ENCODE measurements at places on chromosomes 4 and X.

- DNase-seq: no peak
These were observed 924.3 kb upstream of the DIAPH2 start for GRCh38 chrX:95760356-95760755.

DNA sequence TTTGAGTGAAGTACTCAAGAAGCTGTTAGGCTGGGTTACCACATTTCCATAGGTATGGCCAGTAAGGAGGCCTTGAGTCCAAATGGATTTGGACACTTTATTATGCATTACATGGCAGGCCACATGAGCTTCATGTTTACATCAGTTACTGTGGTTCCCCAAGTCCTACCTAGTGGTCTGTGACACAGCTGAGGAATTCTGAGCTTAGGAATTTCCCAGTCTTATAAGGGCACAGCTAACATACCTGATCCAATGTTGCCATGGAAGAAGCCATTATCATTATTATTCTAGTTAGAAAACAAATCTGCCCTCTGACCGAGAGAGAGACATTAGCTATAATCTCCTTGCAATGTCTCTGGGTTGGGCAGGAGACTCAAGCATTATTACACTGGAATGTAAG lies 174.4 kb upstream of the NUDT10 start:
- no peak for DNase-seq

DNA sequence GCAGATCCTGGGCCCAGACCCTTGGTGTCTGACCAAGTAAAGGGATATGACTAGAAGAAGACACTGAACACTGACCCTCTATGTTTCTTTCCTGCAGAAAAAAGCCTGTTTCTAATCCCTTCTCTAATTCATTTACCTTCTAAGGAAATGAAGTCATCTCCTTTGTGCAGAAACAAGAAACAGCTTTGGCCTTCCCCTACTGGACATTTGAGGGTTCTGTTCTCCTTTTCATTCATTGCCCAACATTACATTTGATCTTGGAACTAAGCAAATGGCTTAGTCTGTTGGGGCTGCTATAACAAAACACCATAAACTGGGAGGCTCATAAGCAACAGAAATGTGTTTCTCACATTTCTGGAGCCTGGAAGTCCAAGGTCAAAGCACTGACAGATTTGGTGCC lies 20.0 kb downstream of the HCCS start:
- no peak for DNase-seq

- DNase-seq: peak; percentile 30
These were observed 28.2 kb downstream of the ANXA5 start for GRCh38 chr4:121668368-121669162.

DNA sequence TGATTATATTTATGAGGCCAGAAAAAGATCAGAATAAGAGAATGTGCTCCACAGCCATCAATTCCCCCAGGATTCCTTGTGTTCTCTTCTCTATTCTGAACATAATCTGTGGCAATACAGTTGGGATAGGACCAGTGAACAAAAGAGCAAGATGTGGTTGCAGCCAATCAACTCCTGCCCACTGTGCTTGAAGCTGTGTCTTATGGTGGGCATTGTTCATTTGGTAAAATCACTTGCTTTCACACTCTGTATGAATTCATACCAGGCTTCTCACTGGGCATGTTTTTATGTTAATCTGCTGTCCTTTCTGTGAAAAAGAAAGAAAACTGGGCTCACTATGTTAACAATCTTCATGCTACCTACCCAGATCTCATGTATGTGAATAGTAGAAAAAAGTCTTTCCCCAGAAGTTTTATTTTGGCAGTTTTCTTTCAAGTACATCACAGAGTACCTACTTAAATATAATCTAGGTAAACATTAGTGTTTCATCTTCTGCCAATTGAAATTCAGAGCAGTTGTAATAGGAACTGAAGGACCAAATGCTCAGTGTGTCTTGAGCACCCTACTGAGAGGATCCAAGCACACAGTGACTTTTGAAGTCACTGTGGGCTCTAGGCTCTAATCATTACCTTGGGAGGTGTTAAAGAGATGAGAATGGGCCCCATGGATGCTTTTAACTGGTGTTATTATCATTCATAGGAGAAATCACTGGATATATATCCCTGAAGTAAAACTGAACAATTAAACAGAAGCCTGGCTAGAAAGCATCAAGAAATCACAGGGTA lies 429.2 kb upstream of the TRAM1L1 start:
- no peak for DNase-seq

DNA sequence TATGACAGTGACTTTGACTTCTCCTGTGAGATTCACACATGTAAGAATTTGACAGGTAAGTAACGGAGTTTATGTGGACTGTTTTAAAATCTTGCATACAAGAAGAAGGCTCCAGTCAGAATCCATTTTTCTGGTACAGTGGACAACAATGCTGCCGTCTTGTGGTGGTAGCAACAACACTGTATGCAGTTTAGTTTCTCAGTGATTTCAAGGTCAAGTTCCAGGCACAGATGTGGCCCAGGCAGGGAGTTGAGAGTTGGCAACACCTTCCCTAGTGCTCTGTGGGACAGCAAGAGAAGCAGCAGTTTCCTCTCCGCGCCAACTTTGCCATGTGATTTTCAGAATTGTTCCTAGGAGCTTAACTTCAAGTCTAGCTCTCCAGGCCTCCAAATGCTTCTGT lies 56.0 kb upstream of the STPG2 start:
- DNase-seq: no peak

GRCh38 chrX:108203540-108203939 lies 112.0 kb downstream of the ATG4A start:
- DNase-seq: no peak

DNA sequence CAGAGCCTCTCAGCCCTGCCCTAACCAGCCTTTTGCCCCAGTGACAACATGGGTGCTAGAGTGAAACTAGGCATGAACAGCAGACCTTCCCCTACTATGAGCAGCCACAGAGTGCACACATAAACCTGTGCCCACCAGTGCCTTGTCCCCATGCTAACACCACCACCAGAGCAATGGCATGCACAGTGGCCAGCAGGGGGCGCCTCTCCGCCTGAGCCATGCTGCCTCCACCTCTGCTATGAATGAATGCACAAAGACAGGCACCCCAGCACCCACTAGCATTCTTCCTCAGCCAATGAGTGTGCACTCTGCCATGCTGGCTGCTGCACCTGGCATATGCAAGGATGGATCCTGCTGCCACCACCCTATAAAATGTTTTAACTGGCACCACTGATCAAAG lies 286.9 kb upstream of the FGF16 start:
- DNase-seq: peak; percentile 0

GRCh38 chrX:134604701-134605311 lies 53.5 kb downstream of the PLAC1 start:
- peak; percentile 38 for DNase-seq

- DNase-seq: no peak
These were observed 24.1 kb upstream of the PI4K2B start for GRCh38 chr4:25209702-25210101.

DNA sequence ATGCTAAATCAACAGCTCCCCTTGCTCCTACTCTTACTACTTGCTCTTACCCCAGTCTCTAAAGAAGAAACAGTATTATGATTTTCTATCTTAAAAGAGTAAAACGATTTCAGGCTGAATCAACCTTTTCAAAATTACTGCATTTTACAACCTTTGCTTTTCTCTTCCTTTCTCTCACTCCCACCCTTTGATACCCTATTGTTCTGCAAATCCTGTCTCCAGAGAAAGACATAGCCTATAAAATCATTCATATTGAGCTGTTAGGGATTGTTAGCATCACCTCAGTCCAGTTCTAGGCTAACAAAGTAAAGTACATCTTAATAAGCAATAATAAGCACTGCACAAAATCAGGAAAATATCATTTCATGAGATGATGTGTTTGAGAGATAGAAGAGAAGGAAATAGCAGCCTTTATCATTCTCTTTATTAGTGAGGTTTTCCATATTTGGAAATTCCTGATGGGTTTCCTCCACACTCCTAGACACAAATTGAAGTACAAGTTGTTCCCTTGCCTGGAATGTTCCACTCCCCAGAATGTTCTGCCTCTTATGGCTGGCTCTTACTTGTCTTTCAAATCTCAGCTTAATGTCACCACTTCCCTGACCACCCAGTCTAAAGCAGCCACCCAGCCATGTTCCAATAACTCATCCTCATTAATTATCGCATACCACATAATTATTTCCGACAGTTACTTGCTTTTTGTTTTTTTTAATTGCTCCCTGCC lies 219.7 kb downstream of the PALLD start:
- no peak for DNase-seq

DNA sequence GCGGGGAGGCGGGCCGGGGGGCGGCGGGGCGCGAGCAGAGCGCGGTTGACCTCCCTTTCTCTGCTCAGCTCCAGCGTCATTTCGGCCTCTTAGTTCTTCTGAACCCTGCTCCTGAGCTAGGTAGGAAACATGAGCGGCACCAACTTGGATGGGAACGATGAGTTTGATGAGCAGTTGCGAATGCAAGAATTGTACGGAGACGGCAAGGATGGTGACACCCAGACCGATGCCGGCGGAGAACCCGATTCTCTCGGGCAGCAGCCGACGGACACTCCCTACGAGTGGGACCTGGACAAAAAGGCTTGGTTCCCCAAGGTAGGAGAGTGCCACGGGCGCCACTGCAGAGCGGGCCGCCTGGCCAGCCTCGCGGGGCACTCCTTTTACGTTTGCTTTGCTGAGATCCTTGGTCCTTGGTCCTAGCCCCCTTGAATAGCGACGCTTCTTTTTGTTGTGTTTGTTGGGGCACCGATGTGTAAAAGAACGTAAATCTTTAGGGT lies at the start of gene HTATSF1:
TSS of gene HTATSF1 (plus strand) at position 37 of the 497 bp plus-strand sequence. CDS start at position 130, 93 bp downstream.
- no peak for DNase-seq

DNA sequence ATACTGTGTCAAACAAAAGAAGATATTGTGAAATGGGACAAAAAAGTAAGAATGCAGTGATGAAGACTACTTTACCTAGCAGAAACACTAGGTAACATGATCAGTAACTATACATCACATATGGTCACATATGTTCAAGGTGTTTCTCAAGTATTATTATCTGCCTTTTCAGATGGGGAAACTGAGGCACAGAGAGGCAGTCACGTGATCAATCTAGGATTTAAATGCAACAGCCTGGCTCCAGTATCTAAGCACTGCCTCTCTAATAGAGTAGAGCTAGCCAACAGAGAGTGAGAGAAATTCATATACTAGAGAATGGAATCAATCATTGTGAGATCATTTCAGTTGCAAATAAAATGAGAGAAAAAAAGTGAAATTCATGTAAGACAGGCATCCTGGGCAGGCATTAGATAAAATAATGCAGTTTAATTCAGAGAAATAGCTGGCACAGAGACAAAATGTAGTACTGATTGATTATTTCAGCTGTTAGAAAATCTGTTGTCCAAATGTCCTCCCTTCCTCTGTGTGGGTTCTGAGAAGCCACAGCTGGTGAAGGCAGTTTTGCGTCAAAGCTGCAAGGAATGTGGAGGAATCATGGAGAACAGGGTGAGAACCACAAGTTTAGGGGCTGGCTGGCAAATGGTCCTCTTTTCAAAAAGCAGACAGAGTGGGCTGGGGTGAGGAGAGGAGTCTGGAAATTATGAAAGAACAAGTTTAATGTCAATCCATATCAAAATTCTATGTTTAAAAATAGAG lies 26.0 kb downstream of the SMIM43 start:
- DNase-seq: no peak

DNA sequence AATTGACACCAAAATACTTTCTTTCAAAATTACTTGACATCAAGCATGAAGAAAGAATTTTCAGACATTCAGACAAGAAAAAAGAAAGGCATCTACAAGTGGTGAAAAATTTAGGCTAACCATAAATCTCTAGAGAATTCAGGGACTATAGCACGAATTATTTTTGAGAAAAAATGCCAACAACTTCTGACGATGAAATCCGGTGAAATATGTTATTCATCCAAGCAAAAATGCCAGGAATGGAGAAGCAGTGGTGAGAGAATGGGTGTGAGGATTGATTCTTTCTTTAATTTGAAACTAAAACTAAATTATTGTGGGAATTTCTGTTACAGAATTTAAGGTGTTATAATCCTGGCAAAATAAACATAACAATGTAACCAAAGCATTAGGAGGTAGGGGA lies 69.4 kb upstream of the SORBS2 start:
- DNase-seq: no peak

- DNase-seq: peak; percentile 56
These were observed 375 bp downstream of the FGFR3 start for GRCh38 chr4:1793496-1793840.

- no peak for DNase-seq
These were observed 367.5 kb downstream of the PRDM5 start for GRCh38 chr4:120555058-120555457.

- no peak for DNase-seq
These were observed 77.5 kb downstream of the PHOX2B start for GRCh38 chr4:41670982-41671381.

DNA sequence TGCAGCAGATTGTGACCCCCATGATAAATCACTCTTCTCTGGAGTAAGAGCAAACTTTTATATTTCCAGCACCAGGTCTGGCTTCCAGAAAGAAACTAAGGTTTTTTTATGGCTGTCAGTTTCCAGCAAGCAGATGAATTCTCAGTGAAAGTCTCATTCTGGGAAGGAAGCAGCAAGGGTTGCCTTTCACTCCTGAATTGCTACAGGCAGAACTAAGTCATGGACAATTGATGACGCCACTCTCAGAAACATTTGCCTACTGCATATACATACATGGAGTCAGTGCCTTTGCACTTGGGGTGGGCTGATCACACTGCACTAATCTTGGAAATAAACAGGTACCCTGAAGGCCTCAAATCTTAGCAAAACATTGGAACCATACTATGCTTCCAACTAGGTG lies 80.0 kb downstream of the IL21 start:
- DNase-seq: no peak

GRCh38 chr4:55610381-55610780 lies 18.3 kb upstream of the PDCL2 start:
- DNase-seq: no peak

DNA sequence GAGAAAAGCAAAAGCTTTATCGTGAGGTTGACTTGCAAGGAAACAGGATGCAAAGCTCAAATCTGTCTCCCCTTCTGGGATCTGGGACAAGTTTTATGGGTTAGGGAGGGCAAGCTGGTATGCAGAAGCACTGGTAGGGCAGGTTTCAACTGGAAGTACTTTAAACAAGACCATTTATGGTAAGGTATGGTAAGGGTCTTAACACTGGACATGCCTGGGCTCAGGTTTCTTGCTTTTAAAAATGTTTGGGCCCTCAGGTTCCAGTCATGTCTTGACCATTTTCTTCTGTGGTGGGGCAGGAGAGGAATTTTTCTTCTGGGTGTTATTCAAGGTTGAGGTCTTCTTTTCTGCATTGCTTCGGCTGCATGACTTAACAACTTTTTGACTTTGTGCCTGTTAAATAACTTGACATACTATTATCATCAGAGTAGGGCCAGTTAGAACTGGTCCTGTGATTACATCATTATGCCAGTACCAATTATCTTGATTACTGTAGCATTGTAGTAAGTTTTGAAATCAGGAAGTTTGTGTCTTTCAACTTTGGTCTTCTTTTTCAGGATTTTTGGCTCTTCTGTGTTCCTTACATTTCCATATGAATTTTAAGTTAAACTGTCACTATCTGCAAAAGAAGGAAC lies 33.7 kb downstream of the CD38 start:
- DNase-seq: peak; percentile 79

- DNase-seq: no peak
These were observed 2349.0 kb upstream of the TENM3 start for GRCh38 chr4:179894066-179894778.

DNA sequence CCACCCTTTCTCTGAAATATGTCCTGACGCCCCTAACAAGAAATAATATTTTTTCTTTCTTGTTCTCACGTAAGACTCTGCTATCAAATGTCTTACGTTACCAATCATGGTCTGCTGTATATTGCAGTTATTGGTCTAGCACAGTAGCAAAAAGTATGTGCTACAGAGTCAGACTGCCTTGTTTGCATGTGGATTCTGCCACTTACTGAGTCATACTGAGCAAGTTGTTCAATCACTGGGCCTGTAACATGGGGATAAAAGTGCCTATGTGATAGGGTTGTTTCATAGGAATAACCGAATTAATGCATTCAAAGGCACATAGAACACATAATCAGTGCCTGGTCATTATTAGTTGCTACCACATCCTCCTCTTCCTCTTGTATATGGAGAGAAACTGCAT lies 14.1 kb downstream of the RPGR start:
- peak; percentile 47 for DNase-seq

Measured in epithelial cell of esophagus (primary cell).